Activated CD4-positive, CD25-positive, alpha-beta regulatory T cell treated with anti-CD3 and anti-CD28 coated beads, Interleukin-2, amount 50 U/mL, for 24 hours (primary cell): ENCODE measurements at places on chromosomes 12 and 14.

GRCh38 chr14:74573421-74574089 lies 38.5 kb downstream of the LTBP2 start:
- ATAC-seq = no peak

DNA sequence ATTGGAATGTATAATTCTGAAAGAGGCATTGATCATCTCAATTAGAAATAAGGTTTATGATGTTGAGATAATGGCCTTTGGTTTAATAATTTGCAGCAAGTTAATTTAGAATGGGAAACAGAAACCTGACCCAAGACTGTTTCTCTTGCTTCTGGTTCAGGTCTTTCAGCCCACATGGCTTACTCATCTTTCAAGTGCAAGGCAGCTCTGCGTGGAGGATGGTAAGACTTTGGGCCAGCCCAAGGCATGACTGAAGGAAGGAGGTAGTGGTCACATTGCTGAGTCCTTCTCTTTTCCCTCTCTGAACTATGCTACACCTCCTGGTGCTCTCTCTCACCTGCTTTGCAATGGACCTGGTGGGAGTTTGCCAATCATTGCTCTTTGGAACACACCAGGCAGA lies 98.7 kb downstream of the CAND1 start:
- no peak for ATAC-seq

- peak; percentile 33 for ATAC-seq
These were observed 251.1 kb downstream of the MED13L start for GRCh38 chr12:116026346-116026745.

DNA sequence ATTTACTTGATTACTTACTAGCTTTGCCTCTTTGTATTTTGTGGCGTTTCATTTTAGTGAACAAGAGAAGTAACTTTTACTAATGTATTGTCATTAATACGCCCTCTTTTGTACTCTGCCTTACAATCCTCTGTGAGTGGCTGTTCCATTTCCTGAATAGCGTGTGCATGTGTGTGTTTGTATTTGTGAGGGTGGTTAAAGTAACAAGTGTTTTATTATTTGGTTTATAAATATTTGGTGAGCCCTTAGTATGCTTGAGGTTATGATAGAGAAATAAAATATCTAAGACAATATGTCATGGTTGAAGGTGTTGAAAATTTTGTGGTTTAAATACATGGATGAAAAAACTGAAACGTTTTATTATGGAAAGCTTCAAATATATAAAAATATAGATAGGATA lies 71.7 kb upstream of the REP15 start:
- ATAC-seq = no peak

DNA sequence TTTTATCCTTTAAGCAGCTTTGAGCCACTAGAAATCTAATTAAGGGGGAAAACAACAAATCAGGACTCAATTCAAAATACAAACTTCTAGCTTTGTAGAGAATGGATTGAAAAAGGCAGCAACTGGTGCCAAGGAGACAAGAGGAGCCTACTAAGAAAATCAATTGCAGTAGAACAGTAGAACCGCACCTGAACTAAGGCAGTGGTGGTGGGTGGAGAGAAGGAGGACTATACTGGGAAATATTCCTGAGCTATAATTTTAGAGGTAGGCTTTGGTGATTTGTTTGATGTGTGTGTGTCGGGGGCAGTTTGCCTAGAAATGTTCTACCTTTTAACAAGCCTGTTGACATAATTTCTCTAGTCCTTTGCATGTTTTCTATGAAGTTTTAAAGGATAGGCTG lies 270.9 kb upstream of the SYT10 start:
- ATAC-seq = no peak

DNA sequence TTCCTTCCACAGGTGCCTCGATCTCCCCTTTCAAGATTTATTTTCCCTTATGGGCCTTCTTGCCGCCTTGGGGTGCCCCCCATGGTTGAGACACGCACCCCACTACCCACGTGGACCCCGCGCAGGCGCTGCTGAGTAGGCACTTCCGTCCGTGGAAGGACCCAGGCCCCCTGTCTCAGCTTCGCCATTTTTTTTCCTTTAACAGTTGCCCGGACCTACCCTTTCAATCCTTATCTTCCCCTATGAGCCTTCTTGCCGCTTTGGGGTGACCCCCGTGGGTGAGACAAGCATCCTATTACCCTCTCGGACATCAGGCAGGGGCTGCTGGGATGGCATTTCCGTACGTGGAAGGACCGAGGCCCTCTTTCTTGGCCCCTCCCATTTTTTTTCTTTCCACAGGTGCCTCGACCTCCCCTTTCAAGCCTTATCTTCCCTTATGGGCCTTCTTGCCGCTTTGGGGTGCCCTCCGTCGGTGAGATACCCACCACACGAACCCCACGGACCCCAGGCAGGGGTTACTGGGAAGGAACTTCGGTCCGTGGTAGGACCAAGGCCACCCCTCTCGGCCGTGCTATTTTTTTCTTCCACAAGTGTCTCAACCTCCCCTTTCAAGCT lies 268.2 kb downstream of the ALG10 start:
- ATAC-seq = no peak

GRCh38 chr14:82854901-82855300 lies 1321.2 kb upstream of the SEL1L start:
- no peak for ATAC-seq

DNA sequence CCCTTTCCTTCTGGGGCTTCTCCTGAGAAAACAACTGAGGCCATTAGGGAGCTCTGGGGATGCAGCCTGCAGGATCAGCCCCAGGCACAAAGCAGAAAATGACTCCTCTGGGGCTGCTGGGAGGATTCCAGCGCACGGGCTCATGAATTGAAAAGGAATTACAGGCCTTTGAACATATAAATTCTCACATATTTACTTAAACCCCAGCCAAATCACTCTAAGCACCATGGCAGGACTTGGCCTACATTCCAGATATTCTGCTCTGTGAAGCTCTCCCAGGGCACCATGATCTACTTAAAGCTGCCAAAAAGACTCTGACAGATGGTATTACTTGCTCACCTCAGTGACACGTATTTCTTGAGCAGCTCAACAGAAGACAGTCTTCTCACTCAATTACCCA lies 87.2 kb downstream of the ZFC3H1 start:
- no peak for ATAC-seq

GRCh38 chr14:104512061-104512460 lies 67.5 kb upstream of the C14orf180 start:
- no peak for ATAC-seq

DNA sequence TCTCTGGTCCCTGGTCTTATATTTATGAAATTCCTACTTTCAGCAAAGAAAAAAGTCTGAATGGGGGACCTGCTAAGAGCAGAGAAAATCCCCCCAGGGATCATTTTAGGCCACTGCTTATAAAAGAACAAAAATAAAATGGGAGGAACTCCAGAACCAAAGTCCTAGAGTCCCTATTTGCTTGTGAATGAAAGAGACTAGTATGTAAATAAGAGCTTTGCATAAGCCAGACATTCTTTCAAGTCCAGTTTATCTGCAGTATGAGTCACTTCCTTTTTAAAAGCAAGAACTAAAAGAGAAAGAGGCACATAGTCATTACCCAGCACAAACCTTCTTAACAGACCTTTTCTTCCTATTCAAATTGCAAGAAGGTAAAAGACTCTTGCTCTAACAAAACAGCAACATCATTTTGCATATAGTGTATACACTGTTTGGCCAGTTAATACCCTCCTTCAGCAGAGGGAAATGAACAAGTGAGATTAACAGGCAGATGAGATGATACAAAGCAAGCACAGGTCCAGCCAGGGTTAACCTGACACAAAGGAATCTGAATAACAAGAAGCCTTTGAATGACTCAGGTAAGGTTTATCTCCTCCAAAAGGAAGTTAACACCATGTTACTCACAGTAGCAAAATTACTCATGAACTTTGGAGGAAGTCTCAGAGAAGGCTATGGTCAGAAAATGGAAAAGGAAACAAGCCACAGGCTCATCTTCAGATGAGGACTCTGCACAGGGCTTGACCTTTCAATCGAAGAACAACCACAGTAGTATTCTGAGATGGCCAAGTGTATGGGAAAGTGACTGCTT lies 87.3 kb downstream of the PHLDA1 start:
- peak; percentile 88 for ATAC-seq

DNA sequence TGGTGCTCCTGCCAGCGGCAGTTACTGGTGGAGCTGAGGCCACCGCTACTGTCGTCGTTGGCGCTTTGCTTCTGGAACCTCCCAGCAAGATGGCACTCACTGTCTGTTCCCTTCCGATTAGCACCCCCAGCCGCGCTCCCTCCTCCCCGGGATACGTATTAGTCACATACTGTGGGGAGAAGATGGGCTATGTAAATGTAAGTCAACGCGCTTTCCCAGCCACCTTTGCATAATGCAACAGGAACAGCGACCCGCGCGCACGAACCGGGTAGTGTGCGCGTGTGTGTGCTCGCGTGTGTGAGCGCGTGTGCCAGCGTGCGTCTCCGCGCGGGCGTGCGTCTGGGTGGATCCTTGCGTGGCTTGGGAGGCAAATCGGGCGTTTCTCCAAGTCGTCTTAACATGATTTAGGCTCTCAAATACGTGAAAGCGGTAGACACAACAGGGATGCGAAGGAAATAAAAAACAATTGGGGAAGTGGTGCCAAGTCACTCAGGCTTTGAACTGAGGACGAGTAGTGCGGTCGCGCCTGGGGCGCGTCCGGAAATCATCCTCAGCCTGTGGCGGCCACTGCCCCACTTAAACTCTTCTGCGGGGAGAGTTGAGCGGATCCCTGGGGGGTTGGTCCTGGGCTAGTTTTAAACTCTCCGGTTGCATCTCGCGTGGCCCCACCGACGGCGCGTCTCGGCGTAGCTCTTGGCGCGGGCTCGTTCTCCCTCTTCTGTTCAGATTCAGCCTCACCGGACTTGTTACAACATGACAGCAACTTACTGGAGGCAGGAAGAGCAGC lies 1.8 kb downstream of the FLRT2 start:
- no peak for ATAC-seq

DNA sequence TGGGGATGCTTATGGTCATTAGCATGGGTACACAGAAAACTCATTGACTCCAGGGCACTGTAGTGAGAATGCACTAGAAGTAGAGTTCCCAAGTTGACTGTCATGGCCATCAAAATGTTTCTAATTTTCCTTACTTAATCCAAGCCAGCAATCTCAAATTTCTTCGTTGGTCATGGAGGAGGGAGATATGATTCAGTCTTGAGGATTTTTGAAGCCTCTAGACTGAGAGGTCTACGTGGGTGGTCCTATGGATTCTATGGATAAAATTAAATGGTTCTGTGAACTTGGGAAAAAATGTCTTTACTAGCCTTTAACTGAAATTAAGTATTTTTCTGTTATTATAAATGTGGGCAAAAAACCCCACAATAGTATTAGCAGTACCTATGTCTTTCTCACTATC lies 508.5 kb downstream of the FUT8 start:
- ATAC-seq = no peak

GRCh38 chr14:103619057-103619456 lies 10.0 kb upstream of the KLC1 start:
- ATAC-seq = no peak

DNA sequence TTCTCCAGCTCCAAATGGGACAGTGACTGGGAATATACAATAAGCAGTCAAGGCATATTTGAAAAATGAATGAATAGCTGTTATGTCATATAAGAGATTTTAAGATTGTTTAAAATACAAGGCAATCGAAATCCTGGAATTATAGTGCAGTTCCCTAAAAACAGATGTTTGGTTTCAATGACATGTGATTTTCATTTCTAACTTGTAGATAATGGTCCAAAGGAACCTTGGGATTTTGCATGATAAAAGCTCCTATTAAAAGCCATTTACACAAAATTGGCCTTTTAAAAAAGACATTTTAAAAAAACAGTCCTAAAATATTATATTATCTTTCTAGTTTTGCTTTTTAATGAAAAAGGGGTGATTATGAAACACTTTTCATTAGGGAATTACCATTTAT lies 905.1 kb downstream of the GALC start:
- no peak for ATAC-seq

DNA sequence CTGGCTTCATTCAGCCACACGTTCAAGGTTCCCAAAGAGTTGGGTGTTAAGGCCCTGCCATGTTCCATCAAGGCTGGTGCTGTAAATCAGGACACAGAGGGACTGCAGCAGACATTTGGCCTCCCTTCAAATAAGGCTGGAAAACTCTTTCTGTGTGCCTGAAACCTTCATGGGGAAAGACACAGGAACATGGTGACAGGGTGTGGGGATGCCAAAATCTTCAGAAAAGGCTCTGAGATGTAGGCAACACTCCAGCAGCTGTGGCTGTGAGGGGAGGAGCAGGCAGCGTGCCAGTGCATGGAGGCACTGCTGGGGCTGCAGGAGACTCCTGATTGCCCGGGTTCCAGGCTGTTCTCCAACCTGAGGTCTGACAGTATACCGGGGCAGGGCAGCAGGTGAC lies 15.0 kb downstream of the POMT2 start:
- ATAC-seq = no peak

DNA sequence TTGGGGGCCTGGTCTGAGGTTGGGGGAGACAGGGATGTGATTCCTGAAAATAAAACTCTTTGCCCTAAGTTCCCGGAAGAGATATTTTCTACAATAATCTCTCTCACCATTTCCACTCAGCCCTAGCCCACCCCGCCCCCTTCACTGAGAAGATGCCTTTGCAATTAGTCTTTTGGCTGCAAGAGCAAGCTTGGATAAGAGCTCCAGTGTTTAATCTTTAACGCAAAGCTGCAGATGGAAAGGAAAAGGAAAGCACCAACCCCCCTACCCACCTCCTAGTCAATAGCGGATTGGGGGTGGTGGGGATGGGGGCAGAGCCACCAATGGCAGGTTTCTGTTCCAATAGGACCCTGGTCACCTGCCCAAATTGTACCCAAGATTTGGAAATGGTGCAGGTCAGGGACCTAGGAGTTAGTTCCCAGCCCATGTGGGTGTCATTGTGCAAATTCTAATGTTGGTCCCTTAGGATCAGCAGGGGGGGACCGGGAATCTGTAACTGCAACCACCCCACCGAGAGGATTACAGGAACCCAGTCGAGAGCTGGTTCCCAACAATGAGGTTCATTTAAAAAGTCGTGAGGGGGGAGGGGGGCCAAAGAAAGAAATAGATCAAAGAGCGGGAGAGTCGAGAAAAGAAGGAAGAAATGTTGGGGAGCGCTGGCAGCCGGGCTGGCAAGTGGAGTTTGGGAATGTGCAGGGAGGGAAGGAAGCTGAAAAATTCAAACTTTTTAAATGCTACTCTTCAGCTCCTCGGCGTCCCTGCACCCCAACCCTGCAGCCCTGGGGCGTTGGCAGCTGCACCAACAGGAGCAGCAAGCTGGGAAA lies 1.6 kb downstream of the ZFP36L1 start:
- ATAC-seq = no peak

DNA sequence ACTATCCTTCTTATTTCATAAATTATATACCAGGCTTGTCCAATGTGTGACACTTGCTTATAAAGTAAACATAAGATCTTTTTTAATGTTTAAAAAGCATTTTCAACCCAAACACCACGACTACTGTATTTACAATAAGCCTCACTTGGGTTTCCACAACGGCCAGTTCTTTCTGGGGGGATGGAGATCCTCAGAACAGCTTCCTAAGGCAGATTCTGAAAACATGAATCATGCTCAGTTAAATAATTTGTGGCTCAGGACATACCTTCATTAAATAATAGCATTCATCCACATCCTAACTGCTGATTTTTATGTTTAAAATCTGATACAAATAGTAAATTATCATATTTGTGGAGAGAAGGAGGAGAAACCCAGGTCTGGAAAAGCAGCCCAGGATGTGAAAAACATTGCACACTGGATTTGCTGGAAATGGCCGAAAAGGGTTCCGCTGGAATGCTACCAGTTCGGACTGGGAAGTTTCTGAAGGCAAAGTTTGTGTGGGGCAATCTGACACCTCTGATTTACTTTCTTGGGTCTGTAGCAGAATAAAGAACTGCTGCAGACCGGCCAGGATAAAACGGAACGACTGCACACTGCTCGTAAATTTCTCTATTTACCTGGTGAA lies 597 bp downstream of the GLT8D2 start:
- ATAC-seq = no peak
